ENCODE measurements at places on chromosomes 5 and 9.
A peak's percentile ranks its signal among the peaks of the same experiment; 100 is the strongest.

DNA sequence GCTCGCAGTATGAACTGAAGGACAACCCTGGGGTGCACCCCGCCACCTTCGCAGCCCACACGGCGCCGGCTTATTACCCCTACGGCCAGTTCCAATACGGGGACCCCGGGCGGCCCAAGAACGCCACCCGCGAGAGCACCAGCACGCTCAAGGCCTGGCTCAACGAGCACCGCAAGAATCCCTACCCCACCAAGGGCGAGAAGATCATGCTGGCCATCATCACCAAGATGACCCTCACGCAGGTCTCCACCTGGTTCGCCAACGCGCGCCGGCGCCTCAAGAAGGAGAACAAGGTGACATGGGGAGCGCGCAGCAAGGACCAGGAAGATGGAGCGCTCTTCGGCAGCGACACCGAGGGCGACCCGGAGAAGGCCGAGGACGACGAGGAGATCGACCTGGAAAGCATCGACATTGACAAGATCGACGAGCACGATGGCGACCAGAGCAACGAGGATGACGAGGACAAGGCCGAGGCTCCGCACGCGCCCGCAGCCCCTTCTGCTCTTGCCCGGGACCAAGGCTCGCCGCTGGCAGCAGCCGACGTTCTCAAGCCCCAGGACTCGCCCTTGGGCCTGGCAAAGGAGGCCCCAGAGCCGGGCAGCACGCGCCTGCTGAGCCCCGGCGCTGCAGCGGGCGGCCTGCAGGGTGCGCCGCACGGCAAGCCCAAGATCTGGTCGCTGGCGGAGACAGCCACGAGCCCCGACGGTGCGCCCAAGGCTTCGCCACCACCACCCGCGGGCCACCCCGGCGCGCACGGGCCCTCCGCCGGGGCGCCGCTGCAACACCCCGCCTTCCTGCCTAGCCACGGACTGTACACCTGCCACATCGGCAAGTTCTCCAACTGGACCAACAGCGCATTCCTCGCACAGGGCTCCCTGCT lies 3.8 kb downstream of the IRX1 start:
- H3K36me3 ChIP-seq, result peaks cover 2% of the 10 kb centered on the region
- peaks cover 63% of the 10 kb centered on the region for H3K27me3 ChIP-seq
- DNase-seq, result no peak

DNA sequence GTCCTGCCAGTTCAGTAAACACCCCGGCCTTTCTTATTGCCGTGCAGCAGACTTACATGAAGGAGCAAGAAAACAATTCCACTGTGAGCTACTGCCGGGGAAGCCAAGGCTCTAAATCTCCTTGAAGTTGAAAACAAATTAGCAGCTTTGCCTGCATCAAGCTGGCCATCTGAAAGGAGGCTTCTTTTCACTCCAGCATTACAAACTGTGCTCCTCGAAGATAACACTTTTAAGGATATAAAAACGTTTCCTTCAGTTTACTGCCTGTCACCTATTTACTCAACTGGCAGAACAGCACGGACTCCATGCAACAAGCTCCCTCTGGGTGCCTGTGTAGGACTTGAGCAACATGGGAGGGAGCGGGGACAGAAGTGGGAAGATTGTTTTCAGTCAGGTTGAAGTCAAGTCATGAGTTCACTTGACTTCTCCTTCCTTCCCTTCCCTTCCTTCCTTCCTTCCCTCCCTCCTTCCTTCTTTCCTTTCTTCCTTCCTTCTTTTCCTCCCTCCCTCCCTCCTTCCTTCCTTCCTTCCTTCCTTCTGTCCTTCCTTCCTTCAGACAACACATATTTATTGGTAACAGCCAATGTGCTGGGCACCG lies 67.4 kb downstream of the ZNF608 start:
- no peaks in the 10 kb centered on the region for H3K36me3 ChIP-seq
- no peak for DNase-seq
- H3K27me3 ChIP-seq, result peaks cover 1% of the 10 kb centered on the region
- no peak overlapping the region for H3K27ac ChIP-seq
- H3K4me1 ChIP-seq, result no peaks in the 10 kb centered on the region

GRCh38 chr5:59276325-59276675 lies 617.2 kb downstream of the PDE4D start:
- peaks cover 34% of the 10 kb centered on the region for H3K27me3 ChIP-seq
- H3K4me1 ChIP-seq, result peaks cover 9% of the 10 kb centered on the region

- no peaks in the 10 kb centered on the region for H3K4me1 ChIP-seq
- DNase-seq, result no peak
- no peaks in the 10 kb centered on the region for H3K36me3 ChIP-seq
- no peak overlapping the region for H3K27ac ChIP-seq
These were observed 214.4 kb upstream of the MVB12B start for GRCh38 chr9:126112135-126112720.

DNA sequence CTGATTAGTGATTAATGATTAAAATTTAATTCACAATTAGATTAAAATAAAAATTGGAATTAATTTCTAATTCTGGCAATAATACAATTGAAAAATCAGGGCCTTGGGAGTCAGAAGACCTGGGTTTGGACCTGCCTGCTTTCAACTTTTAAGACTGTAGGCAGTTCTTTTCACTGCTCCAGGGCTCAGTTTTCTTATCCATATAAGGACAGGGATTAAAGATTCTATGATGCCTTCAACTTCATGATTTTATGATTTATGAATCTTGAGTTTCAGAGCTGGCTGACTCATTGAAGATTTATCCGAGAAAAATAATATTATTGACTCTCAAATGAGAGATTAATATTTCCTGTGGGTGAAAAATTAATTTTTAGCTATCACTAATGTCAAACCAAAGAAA lies 208.6 kb upstream of the ANKH start:
- no peak for DNase-seq
- H3K27ac ChIP-seq, result no peak overlapping the region
- H3K27me3 ChIP-seq, result no peaks in the 10 kb centered on the region
- no peaks in the 10 kb centered on the region for H3K4me1 ChIP-seq
- H3K4me3 ChIP-seq, result no peak overlapping the region
- H3K36me3 ChIP-seq, result no peaks in the 10 kb centered on the region

- peaks cover 13% of the 10 kb centered on the region for H3K27me3 ChIP-seq
- peaks cover 7% of the 10 kb centered on the region for H3K4me1 ChIP-seq
- H3K27ac ChIP-seq, result no peak overlapping the region
- H3K4me3 ChIP-seq, result no peak overlapping the region
These were observed 47.2 kb downstream of the F2R start for GRCh38 chr5:76763136-76763535.

DNA sequence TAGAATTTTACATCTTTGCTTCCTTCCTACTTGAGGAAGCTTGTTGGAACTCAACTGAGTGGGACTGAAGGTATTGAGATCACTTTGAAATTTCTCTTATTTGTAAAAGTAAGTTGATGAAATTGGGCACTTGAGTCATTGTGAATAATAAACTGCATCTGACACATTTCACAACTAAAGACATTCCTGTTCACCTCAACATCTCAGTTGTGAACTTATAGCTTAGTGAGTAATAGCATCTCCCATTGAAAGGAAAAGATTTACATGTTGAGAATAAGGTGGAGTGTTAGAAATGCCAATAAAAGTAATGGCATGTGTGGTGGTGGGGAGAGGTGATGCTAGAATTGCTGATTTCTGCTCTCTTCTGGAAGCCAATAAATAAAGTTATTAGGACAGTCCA lies 145.0 kb downstream of the SLC24A2 start:
- H3K27me3 ChIP-seq, result peaks cover 19% of the 10 kb centered on the region
- no peak for DNase-seq
- H3K36me3 ChIP-seq, result no peaks in the 10 kb centered on the region

GRCh38 chr9:133526721-133527321 lies 2.1 kb upstream of the MYMK start:
- H3K4me3 ChIP-seq, result no peak overlapping the region
- H3K4me1 ChIP-seq, result no peaks in the 10 kb centered on the region
- no peaks in the 10 kb centered on the region for H3K36me3 ChIP-seq
- DNase-seq, result no peak

DNA sequence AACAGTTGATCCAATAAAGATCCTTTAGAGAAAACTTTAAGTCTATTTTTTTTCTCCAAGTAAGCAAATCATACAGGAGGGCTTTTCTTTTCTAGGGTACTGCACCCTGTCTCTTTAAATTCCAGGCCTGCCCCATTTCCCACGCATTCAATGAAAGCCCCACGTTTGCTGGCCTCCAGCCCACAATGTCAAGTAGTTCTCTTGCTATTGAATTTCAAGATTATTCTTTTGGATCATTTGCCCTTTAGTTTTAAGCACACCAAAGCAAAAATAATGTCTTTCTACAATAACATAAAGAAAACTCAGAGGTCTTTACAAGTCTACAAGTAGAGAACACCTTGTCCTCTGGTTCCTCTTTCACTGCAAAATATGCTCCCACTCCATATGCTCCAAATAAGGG lies 15.6 kb downstream of the MLLT3 start:
- H3K36me3 ChIP-seq, result peaks cover 4% of the 10 kb centered on the region
- no peak overlapping the region for H3K27ac ChIP-seq
- DNase-seq, result no peak
- H3K4me1 ChIP-seq, result peaks cover 60% of the 10 kb centered on the region
- H3K27me3 ChIP-seq, result no peaks in the 10 kb centered on the region
- no peak overlapping the region for H3K4me3 ChIP-seq

DNA sequence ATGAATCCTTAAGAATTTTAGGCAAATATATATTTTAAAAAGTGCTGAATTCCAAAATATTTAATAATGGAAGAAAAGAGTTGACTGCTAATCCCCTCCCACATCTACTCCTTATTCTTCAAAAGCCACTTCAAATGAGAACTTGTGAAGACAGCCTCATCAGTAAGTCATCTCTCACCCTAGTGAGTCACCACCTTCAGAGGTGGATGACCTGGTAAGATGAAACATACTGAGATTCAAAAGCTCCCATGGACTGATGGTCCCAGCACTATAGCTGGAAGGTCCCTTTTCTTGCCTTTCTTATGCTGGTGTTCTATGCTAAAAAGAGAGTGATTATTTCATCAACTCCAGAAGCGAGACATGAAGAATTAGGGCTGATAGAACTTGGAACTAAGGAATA lies 37.8 kb upstream of the SPDL1 start:
- DNase-seq, result no peak
- no peaks in the 10 kb centered on the region for H3K4me1 ChIP-seq
- H3K4me3 ChIP-seq, result no peak overlapping the region

- H3K4me3 ChIP-seq, result no peak overlapping the region
- no peak for DNase-seq
- peaks cover 7% of the 10 kb centered on the region for H3K4me1 ChIP-seq
- H3K27ac ChIP-seq, result no peak overlapping the region
- no peaks in the 10 kb centered on the region for H3K36me3 ChIP-seq
These were observed 134.6 kb upstream of the TUT7 start for GRCh38 chr9:86488794-86489193.

- peak; percentile 70 for DNase-seq
- peaks cover 14% of the 10 kb centered on the region for H3K4me1 ChIP-seq
- peak overlapping the region; percentile 64 for H3K27ac ChIP-seq
- peaks cover 50% of the 10 kb centered on the region for H3K27me3 ChIP-seq
These were observed 1.8 kb downstream of the SHB start for GRCh38 chr9:38066914-38067858.

GRCh38 chr5:168426007-168426863 lies 60.0 kb upstream of the RARS1 start:
- no peak overlapping the region for H3K27ac ChIP-seq
- no peaks in the 10 kb centered on the region for H3K4me1 ChIP-seq
- H3K4me3 ChIP-seq, result no peak overlapping the region

GRCh38 chr9:2576631-2577030 lies 45.0 kb upstream of the VLDLR start:
- H3K4me1 ChIP-seq, result no peaks in the 10 kb centered on the region
- DNase-seq, result no peak
- H3K27me3 ChIP-seq, result peaks cover 7% of the 10 kb centered on the region
- H3K36me3 ChIP-seq, result no peaks in the 10 kb centered on the region

Data from activated CD4-positive, alpha-beta T cell treated with anti-CD3 and anti-CD28 coated beads, Interleukin-2, amount 10 ng/mL, durations not matched to agents 24 days and 14 days (primary cell).